ENCODE measurements at places on chromosomes 11 and 22.

DNA sequence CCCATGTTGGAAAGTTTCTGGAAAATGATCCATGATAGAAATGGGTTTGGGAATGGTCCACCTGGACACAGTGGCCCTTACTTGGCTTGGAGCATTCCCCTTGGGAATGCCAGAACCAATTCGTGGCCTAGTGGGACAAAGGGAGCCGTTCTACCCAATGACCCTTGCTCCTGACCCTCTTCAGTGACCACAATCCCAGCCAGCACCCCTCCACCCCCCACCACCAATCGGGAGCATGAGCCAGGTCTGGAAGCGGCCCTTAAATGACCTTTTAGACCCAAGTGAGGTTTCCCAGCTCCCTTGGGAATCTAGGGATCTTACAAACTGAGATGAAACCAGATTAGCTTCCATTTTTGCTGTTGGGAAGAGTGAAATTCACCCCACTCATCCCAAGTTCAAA, 51.3 kb upstream of the CDON start:
- no peak for DNase-seq

- DNase-seq = no peak
These were observed 11.0 kb upstream of the GRAMD4 start for GRCh38 chr22:46609175-46609690.

DNA sequence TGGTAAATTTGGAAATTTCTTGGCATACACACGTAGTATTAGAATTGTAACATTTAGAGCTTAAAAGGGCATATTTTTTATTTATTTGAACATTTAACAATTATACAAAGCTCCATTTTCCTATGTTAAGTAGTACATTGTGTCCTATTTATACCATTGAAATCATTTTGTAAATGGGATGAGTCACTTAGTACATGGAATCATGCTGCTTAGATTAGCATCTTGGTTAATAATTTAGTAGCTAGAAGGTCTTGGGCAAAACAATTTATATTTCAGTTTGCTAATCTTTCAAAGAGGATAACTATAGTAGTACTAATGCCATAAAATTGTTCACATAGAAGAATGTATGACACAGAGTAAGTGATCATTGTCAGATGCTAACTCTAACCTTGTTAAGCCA, 450.1 kb upstream of the LUZP2 start:
- DNase-seq = no peak

GRCh38 chr11:8642196-8642841, 40.1 kb downstream of the TRIM66 start:
- DNase-seq = no peak

DNA sequence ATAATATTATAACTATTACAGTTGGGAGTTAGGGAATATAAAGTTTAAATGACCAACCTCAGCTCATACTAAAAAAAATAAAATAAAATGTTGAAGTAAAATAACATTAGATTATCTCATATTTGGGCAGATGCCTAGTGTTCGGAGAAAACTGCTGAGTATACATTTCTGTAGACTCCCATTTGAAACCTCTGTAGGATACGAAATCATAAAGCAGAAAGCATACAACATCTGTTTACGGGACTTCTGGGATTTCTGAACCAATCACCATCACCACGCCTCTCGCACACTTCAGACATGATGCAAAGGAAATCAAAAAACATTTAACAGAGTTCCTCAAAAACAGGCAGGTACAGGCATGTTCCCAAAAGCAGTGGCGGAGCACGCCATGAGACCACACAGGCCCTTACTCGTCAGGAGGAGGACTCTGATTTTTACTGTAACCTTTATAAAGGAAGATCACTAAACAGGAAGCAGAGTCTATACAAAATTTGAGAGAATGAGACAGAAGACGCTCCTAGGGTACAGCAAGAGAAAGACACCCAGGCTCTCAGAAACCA, 8.6 kb downstream of the ZNF195 start:
- no peak for DNase-seq

- DNase-seq = no peak
These were observed 237.6 kb upstream of the C11orf87 start for GRCh38 chr11:109184376-109184775.

DNA sequence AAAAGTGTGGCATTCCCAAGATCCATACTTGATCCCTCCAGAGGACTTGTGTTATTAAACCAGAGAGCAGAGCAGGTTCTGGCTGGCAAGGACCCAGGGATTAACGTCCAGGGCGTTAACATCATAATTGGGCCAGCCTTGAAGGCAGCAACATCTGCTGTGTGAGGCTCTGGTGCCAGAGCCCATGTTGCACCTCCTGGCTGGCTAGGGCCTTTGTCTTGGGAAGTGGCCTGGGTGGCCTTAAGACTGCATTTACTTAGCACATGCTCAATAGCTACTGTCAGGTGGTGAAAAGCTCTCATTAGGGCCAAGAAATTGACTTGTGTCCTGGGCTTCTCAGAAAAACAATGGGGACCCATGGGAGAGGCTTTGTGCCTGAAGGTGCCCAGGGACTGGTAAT, 66.6 kb downstream of the CACNG2 start:
- no peak for DNase-seq

GRCh38 chr11:57406337-57406904, 16.0 kb upstream of the PRG2 start:
- DNase-seq = no peak

GRCh38 chr11:104999721-105000120, 23.2 kb downstream of the CASP5 start:
- no peak for DNase-seq

- no peak for DNase-seq
These were observed 14.9 kb downstream of the P2RX3 start for GRCh38 chr11:57353036-57353435.

Data from fibroblast of skin of left biceps (primary cell).